Stimulated activated CD4-positive, alpha-beta T cell treated with anti-CD3 and anti-CD28 coated beads, Interleukin-4, amount 100 ng/mL, for 24 hours (primary cell): ENCODE measurements at places on chromosomes 2 and 18.

GRCh38 chr18:48300463-48300961 lies 108.7 kb downstream of the ZBTB7C start:
- no peak for DNase-seq

DNA sequence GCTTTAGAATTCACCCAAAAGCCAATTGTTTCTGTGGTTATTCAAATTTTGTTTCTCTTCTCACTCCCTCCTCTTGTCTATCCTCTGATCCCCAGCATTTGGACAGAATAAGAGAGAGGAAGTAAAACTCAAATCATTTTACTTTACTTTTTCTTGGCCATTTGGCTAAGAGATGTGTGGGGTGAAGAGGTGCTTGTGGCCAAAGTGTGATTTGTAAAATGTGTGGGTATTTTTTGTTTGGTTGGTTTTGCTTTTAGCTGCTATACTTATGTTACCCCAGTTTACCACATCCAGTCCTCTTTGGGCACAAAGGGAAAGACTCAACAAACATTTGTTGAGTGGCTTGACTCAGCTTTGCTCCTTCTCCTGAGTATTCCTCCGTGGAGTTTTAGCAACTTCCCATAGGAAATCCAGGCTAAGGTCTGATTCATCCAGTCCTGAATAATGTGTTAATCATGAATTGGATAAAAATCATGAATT lies 109.1 kb upstream of the CYP1B1 start:
- no peak for DNase-seq

DNA sequence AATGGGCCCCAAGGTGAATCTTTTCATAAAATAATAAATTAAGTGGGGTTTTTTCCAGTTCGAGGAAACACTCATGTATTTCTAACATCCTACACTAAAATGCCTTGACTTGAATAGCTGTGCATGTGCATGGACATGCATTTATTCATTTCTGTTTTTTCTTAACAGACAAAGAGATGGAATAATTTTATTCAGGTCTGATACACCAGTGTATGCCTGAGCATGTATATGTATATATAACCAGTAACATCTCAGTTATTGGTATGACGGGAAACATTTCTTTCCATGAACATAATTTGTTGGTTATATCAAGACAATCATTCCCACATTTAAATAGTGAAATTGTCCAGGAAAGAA lies 468.7 kb upstream of the TNP1 start:
- no peak for DNase-seq

DNA sequence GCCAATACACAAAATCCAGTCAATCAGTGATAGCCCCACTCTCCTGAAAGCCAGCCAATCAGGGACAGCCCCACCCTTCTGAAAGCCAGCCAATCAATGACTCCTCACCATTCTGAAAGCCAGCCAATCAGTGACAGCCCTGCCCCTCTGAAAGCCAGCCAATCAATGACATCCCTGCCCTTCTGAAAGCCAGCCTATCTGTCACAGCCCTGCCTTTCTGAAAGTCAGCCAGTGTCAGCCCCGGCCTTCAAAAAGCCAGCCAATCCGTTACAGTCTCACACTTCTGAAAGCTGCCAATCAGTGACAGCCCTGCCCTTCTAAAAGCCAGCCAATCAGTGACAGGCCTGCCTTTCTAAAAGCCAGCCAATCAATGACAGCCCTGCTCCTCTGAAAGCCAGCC lies 95.9 kb upstream of the HDAC4 start:
- no peak for DNase-seq

DNA sequence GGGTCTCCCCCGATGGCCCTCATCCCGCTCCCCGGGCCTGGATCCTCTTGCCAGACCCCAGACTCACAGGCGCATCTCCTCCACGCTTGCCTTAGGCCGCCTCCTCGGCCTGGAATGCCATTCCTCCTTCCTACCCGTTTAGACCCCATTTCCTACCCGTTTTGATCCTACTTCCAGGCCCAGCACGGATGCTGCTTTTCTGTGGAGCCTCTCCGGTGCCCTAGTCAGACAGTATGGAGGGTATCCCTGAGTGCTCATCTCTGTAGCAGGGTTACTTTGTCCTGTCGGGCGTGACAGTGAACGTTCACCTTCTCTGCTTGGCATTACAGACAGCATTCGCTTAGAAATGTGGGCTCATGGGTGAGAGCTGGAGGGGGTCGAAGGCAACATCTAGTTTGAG lies 9.3 kb downstream of the TOGARAM2 start:
- DNase-seq = no peak

DNA sequence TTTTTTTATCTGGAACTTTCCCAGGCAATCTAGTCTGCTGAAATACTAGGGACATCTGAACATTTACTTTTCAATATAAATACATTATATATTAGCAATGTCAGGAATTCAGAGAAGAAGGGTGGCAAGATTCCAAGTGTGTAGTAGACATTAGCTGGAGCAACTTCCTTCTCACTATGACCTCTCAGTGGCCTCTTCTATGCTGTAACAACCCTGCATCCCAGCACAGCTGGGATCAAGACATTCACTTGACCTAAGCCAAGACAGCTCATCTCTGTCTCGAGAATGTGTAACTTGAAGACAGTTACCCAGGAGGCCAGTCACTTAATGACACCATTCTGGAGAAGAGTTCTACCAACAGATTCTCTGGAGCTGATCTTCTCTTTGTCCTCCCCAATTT lies 61.7 kb upstream of the RALBP1 start:
- no peak for DNase-seq

DNA sequence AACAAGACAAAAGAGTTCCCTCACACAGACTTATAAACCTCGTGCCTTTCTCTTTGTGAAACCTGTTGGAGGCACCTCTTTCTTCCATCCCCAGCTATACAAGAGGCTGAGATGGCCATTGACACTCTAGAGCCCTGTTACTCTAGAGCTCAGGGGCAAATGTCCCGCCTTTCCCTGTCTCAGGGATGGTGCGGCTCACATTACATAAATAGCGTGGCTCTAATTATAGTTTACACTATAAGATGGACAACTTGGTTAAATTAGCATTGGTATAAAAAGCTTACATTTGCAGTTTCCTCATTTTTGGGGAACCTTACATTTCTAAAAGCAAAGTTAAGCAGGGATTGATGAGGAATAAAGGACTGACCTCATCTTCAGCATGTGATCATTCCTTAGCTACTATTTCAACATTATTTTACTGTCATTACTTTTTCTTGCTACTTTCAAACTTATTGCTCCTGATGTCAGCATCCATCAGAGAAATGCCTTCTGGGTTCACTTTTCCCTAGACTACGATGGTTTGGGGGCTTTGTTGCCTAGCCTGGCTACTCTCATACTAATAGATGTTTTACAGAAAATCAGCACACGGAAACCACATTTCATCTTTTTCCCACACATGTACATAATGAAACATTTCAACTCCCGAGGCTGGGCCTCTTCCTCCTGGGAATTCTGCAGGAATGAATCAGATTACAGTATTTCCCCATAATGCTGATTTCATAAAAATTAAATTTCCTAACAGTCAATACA lies 40.4 kb downstream of the FTCDNL1 start:
- DNase-seq = no peak

DNA sequence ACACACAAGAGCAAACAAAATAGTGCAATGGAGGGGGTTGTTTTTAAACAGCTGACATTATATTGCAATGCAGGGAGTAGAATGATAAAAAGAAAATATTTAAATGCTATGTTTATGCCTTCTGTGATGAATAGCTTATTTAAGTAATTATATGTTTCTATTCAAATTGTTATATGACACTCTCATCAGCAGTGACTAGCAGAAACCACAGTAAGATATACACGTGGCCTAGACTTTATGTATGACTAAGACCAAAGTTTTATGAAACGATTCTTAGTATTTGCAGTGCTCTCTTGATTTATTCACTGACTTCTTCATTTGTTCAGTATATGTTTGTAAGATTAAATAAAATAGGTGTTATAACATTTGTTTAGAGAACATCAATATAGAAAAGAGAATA lies 26.1 kb upstream of the C1D start:
- no peak for DNase-seq

DNA sequence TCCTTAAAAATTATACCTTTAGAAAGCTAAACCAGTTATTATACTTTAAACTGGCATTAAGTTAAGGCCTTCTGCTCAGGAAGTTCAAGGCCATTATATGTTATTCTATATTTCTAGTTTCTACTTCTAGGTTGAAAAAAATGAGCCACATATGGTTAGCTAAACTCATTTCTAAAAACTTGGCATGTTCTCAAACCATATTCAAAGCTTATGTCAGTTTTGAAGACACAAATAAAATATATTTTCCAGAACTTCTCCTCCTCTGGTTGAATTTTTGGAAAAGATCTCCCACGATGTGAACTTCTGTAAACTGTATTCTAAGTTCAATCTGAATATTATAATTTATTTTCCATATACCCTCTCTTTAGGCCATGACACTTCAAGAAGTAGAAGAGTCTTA lies 103.5 kb downstream of the NYAP2 start:
- DNase-seq = no peak

DNA sequence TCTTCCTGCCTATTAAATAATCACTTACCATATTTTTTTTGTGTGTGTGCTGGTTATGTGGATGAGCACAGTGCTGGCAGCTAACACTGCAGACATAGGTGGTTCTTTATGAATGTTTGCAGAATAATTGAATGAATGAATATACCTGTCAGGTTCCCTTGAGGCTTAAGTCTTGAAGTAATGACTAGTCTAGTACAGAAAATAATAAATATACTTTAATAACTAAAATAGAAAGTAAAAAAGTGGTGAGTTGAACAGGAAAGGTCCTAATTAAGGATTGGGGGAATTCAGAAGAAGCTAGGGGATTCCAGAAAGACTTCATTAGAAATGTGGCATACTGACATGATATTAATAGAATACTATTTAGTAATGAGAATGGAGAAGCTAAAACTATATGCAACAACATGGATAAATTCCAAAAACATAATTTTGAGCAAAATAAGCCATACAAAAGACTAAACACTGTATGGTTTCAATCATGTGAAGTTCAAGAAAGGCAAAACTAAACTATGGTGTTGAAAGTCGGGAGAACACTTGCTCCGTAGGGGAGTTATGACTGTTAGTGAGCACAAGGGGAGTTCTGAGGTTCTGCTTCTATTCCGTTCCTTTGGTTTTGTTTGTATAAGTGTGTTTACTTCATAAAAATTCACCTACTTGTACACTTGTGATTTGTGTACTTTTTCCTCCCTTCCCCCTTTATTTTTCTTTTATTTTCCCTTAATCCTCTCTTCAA lies 464.6 kb downstream of the MTX2 start:
- DNase-seq = no peak

DNA sequence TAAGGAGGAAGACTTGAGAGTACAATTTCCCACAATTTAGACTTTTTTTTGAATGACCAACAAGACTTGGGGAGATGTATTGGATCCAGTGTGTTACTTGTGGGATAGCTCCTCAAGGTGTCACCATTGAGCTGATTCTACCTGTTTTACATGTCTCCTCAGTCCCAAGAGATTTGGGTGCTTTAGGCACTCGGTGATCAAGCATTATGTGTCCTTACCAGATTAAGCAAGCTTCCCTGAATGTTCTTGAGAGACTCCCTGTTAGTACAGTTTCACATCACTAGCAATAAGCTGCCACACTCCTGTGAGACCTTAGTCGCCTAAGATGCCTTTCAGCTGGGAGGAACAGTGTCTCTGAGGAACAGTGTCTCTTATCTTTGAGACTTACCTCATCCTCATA lies 384.3 kb upstream of the SYT4 start:
- no peak for DNase-seq

DNA sequence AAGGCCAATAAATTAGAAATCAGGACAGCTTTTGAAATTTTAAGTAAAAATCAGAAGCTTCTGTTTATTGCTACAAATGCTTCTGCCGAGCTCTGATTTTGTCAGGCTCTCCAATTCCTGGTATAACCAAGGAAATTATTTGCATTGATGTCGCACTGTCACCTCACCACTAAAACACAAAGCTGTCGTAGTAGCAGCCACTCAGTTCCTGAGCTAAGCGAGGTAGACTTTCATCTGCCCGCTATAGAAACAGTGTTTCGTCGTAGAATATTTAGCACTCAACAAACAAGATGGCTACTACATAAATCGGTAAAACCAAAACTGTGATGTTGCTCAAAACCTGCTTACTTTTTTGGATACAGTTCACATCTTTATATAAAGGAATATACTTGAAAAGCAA lies 141.3 kb upstream of the FOSL2 start:
- DNase-seq = peak; percentile 5

GRCh38 chr2:46042207-46042637 lies 255.0 kb upstream of the EPAS1 start:
- no peak for DNase-seq

- no peak for DNase-seq
These were observed 27.1 kb upstream of the ZC3H15 start for GRCh38 chr2:186459009-186459408.

- DNase-seq = no peak
These were observed 138.7 kb upstream of the PID1 start for GRCh38 chr2:229409751-229410181.

- no peak for DNase-seq
These were observed 55.6 kb downstream of the BIN1 start for GRCh38 chr2:127051116-127052056.

GRCh38 chr18:9296233-9297006 lies 38.2 kb upstream of the TWSG1 start:
- DNase-seq = no peak

GRCh38 chr2:26805241-26805676 lies 19.4 kb downstream of the CENPA start:
- no peak for DNase-seq

GRCh38 chr2:117693651-117694050 lies 120.8 kb upstream of the DDX18 start:
- no peak for DNase-seq

- no peak for DNase-seq
These were observed 6.9 kb upstream of the EHBP1 start for GRCh38 chr2:62698653-62699052.

GRCh38 chr18:48806551-48807261 lies 144.1 kb downstream of the SMAD7 start:
- DNase-seq = no peak

- peak; percentile 76 for DNase-seq
These were observed 19.8 kb downstream of the HDAC4 start for GRCh38 chr2:239380831-239381708.

DNA sequence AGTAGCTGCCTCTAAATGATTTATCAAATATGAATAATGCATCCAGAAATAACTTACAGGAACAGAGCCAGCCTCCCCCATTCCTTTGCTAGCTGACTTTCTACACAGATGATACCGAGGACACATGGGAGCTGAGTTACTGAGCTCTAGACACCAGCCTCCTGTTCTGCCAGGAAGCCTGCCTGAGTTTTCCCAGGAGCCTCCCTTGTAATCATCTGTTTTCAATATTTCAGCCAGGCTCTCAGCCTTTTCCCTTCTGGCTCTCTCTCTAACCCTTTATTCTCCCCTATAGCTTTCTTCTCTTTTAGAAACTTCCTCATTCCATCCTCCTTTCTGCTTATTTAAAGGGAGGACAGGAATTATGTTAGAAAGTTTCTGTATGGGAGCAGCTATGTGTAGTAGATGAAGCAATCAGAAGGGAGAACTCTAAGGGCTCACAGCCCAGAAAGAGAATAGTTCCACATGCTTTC lies 911.6 kb downstream of the TDRD15 start:
- DNase-seq = no peak

DNA sequence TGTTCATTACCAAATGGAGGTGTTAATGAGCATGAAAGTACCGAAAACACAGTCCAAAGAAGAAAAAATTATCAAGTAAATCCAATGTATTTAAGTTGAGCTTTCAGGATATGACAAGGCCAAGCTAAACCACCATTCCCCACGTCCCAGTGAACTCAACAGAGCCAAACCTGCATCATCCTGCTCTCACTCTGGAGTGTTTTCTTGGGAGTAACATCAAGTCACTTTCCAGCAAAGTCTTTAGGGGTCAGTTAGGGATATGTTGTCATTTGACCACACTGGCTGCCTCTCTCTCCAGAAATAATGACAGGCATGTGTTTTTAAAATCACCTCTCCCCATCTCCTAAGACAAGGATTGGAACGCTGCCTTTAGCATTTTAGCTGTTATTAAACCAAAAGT lies 140.5 kb downstream of the SRBD1 start:
- DNase-seq = no peak
